Epithelial cell of esophagus (primary cell): ENCODE measurements at places on chromosomes 7 and 10.

GRCh38 chr10:69051710-69052487, 36.0 kb upstream of the SRGN start:
- DNase-seq, result no peak

- peak; percentile 78 for DNase-seq
Observed at GRCh38 chr7:131244259-131244852, 83.3 kb upstream of the MKLN1 start.

- DNase-seq, result no peak
Observed at GRCh38 chr10:84607523-84607922, 279.1 kb downstream of the CCSER2 start.

DNA sequence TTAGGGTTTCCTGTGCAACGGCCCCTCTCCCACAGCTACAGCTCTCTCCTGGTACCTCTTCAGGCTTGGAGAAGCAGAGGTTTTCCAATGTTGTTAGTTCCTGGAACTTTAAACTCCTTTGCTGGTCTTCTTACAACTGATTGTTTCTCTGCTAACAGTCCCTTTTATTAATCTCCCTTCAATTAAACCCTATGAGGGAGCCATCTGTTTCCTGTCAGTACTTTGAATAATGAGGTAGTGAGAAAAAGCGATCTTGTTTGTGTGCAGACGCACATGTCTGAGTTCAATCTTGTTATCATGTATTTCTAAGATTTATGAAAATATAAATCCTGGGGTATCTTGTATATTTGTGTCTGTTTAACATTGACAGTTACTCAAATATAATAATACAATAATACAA, 102.4 kb downstream of the MDFIC start:
- DNase-seq, result no peak

DNA sequence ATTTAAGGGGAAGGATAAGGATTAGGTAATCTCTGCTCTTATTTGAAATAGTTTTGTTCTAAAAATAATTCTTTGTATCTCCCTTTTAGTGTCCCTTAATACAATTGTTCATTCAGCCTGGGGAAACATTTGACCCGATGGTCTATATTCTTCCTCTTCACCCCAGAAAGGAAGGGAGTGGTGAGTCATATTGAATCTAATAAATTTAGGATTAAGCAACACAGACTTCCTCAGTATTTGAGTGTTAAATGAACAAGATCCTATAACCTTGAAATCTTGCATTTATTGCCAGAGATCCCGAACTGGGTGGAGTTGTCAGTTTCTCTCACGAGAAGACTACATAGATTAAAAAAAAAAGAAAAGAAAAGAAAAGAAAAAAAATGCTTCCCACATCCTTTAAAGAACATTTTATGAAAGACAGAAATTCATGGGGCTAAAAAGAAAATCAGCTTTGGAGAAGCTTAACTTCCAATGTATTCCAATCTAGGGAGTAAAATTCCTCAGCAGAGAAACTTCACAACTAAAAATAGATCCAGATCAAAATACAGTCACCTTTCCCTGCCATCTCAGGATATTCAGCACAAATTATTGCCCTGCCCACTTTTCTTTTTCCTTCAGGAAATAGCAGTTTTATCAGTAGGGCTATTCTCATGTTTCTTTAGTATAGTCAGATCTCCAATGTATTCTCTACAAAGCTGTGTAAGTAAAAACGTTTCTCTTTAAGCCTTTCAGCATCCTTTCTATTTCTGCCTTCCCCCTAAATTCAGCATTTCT, 82.2 kb downstream of the SEMA3D start:
- DNase-seq, result peak; percentile 27

- no peak for DNase-seq
Observed at GRCh38 chr10:67695555-67695954, 440 bp downstream of the CTNNA3 start.

DNA sequence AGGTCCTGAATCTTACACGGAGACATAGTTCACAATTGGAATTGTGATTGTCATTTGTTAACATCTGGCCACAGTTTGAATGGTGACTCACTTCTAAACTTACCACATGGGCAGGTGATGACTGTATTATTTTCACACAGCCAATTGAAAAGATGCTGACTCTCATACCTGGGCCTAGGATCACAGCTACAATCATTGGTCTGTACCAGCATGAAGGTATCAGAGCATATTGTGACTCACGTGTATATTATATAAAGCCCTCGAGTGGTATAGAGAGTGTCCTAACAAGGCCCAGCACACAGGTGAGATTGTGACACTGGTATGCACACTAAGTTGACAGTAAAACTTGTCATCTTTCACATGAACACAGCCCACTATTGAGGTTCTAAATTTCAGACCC, 9.4 kb upstream of the ZNF107 start:
- peak; percentile 75 for DNase-seq

DNA sequence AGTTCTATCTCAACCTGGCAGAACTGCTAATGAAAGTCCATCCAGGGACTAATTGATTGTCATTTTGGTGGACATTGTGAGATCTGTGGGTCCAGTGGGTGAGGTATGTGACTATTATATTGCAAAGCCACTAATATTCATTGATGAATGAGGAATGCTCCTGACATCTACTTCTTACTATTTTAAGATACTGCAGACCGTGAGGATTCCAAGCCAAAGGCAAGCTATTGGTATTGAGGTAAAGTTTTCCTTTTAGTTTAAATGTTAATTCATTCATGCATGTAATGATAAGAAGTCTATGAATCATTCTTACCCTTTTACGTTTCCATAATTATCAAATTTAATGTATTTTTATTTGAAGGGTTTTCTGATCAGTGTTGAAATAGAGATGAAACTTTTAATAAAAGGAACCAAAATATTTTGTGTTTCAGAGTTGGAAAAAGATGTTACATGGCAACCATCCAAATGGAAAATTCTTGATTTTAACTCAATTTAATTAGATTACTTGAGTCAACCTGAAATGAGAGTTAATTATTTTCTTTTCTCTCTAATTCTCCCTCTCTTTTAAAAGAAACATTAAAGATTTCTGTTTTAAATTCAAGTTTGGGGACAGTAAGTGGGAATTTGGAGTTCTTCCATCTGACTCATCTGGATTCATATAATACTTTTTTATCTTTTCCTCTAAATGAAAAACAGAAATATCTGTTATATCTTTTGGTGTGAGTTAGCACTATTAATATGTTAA, 39.6 kb downstream of the NUP205 start:
- DNase-seq, result no peak

GRCh38 chr10:132236161-132236560, 49.4 kb downstream of the DPYSL4 start:
- DNase-seq, result no peak

DNA sequence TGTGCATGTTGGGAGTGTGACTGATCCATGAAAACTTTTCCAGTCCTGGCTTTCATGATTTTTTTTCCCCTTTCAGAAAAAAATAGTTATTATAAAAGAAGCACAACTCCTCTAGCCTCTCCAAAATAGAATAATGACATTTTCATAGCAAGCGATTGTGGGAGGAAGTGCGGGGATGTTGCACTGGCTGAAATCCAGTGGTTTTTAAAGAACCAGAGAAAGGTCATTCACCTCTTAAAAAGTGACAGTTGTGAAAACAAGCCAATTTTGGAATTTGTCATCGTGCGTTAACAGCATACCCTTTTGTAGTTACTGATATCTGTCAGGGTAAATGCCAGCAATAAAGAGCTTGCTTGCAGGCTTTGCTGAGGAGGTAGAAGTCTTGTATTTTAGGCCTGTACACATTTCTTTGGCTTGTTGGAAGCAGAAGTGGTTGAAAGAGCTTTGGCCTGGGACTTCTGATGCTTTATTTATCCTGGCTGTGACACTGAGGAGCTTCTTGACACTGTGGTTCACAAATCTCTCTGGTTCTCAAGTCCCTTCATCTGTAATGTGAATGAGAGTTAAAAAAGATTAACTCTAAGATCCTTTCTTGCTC, 545.9 kb downstream of the REEP3 start:
- DNase-seq, result no peak

- no peak for DNase-seq
Observed at GRCh38 chr10:3564346-3565002, 220.5 kb downstream of the KLF6 start.

GRCh38 chr10:88120599-88121333, 257.3 kb downstream of the PTEN start:
- DNase-seq, result no peak

DNA sequence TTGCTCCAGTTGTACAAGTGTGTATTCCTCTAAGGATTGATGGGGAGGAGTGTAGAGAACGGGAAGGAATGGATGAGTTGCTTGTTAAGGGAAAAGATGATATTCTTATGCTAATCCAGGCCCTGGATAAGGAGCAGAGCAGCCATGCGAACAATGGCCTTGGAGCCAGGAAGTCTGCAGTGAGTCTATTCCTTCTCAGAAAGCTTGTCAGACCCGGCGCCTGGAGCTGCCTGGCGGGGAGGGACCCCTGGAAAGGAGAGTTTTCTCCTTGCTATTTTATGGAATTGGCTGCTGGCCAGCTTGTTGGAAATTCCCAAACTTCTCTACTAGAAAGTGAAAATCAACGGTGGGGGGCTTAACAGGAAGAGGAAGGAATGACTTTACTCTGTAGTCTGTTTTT, 89.1 kb downstream of the MMRN2 start:
- no peak for DNase-seq

- no peak for DNase-seq
Observed at GRCh38 chr10:78338717-78339116, 305.1 kb downstream of the RPS24 start.

DNA sequence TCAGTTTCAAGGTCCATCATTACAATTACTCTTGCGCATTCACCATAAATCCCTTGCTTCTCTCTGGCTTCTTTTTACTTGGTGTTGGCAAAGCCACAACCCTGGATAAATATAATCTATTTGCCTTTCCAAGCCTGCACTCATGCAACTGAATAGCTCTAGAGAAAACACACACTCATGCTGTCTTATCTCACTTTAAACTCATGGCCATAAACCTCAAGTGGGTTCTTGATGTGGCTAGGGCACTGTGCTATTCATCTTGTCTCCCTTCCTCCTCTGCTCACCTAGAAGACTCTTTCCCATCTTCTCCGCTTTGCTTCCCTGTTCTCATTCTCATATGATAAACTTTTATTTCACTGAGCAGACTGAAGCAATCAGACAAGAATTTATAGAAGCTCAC, 165.4 kb upstream of the MTPN start:
- no peak for DNase-seq

- no peak for DNase-seq
Observed at GRCh38 chr10:28578454-28578853, 45.5 kb downstream of the WAC start.

DNA sequence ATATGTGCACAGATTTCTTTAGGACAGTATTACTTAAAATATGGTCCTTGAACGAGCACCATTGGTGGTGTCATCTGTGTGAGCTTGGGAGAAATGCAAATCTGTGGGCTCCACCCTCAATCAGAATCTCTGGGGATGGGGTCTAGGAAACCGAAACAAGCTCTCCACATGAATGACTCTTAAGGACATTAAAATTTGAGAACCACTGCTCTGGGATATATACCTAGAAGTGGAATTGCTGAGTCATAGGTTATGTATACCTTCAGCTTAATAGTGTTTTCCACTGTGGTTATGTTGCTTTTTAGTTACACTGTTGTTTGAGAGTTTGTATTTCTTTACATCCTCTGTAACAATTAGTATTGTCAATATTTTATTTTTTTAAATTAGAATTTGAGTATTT, 24.0 kb downstream of the ZNRF2 start:
- DNase-seq, result peak; percentile 46

GRCh38 chr10:106267591-106267990, 896.9 kb downstream of the SORCS1 start:
- no peak for DNase-seq

- DNase-seq, result no peak
Observed at GRCh38 chr7:12929476-12930140, 242.2 kb downstream of the ARL4A start.

DNA sequence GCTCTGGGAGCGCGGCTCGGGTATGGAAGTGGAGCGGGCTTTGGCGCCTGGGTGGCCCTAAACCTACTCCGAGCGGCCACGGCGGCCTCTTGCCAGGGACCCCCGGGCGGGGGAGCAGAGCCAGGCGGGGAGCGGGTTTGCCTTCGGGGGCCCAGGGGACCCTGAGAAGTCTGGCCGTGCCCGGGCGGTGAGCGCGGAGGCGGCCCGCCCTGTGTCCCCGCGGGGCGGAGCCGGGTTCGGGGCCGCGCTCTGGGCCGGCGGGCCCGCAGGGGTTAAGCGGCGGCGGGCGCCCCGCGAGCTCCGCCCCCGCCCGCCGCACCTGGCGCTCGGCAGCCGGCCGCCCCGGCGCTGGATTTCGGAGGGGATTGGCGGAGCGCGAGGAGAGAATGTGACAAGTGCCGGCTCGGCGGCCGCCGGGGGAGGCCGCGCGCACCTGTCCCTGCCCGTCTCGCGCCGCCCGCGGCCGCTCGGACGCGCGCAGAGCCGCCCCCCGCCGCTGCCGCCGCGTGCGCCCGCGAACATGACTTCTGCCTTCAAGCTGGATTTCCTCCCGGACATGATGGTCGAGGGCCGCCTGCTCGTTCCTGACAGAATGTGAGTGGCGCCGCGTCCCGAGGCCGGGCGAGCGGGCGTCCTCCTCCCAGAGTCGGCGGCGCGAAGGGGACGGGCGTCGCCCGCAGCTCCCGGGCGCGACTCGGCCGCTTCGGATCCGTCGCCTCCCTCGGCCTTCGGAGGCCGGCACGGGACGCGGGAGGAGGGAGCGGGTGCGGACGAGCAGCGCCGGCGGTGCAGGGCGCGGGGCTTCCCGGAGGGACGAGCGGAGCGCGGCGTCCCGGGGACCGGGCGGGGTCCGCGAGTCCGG, at the start of gene CELF2:
CELF2 (plus strand) TSS at position 303 of the 862 bp plus-strand sequence; CDS start at position 521, 218 bp downstream.
- peak; percentile 60 for DNase-seq

- no peak for DNase-seq
Observed at GRCh38 chr7:157854066-157854891, 517.5 kb downstream of the DNAJB6 start.

DNA sequence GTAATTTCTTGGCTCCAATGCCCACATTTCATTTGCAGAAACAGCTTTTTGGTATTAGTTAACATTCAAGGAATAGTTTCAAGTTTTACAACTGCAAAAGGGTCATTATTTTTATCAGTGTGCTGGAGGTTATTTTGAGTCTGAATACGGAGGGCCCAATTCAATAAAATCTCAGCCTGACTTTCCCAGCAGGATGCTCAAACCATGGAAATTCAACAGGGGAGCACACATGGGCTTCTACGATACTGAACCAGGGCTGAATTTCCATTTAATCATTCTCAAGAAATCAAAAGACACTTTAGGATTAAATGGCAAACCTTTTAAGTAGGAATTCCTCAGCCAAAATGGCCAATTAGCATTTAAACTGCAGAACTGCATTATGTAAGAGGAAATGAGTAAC, 700.9 kb upstream of the ANKRD30A start:
- no peak for DNase-seq

- peak; percentile 18 for DNase-seq
Observed at GRCh38 chr10:32315424-32315823, 31.5 kb downstream of the EPC1 start.

DNA sequence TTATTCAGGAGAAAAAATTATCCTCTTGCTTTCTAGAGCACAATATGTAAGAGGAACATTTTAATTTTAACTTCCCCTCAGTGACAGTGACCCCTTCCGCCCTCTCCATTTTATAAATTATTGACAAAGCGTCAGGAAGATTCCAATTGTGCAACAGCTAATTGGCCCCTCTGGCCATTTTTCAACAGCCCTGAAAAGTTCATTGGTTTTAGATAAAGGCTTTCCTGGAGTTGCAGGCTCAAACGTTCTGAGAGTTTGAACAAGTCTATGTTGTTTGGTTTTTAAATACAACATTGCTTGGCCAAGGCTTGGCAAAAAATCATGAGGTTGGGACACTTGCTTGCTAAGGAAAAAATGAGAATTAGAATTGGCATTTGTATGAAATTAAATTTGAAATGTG, 422.2 kb upstream of the ANKRD30A start:
- no peak for DNase-seq
